Midbrain (tissue), 1 donor: ENCODE measurements at places on chromosomes 3 and 15.

- DNase-seq: no peak
These were observed 178.9 kb downstream of the KCNMB2 start for GRCh38 chr3:178714925-178715832.

- DNase-seq: no peak
These were observed 161.6 kb upstream of the LRRC3B start for GRCh38 chr3:26460985-26461384.

DNA sequence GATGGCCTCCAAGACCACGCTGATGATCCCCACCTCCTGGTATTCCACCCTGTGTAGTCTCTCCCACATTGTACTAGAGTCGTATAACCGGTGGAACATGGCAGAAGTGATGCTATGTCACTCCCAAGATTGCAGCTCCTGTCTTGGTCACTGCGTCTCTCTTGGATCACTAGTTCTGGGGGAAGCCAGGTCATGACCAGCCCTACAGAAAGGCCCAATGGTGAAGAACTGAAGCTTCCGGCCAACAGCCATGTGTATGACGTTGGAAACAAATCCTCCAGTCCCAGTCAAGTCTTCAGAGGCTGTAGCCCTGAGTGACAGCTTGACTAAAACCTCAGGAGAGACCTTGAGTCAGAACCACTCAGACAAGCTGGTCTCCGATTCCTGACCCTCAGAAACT, 61.9 kb upstream of the FNDC3B start:
- DNase-seq: no peak

- no peak for DNase-seq
These were observed 422.6 kb downstream of the ROBO1 start for GRCh38 chr3:79344876-79345871.

GRCh38 chr3:194336601-194337355, 14.3 kb downstream of the CPN2 start:
- DNase-seq: no peak

DNA sequence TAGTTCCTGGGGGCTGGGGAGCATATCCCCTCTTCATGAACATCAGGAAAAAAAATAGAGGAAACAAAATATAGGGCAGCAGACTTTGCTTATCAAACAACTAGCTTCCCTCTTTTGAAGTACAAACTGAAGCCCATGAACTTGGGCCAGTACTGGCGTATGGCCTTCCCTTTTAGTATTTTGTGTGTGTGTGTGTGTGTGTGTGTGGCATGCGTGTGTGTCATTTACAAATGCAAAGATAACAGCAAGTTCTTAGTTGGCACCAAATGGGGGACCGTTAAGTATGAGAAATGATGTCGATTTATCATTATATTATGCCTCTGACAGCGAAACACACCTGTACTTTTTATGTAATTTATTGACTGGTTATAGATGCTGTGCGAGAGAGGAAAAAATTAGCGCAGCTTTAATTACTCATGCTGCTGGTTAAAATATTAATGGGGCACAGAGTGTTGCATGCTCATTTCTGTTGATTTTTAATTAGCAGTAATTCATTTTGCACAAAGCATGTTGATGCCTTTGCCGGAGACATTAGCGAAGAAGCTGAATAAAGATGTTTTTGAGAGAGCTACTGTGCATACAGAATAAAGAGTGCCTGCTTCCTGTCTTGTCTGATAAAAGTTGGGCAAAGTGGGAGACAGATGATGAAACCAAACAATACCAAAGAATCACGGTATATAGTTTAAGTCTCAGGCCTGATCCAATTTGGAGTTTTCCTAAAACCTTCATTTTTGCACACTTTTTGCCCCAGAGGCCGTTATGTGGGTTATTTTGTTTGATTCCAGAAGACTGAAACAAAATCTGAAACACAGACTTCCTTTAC, 297.1 kb downstream of the SATB1 start:
- no peak for DNase-seq
